COR-L47 (cell line): ENCODE measurements at places on chromosomes 5 and 9.

- no peak for DNase-seq
Measured at GRCh38 chr9:97943308-97943855, 5.4 kb upstream of the HEMGN start.

DNA sequence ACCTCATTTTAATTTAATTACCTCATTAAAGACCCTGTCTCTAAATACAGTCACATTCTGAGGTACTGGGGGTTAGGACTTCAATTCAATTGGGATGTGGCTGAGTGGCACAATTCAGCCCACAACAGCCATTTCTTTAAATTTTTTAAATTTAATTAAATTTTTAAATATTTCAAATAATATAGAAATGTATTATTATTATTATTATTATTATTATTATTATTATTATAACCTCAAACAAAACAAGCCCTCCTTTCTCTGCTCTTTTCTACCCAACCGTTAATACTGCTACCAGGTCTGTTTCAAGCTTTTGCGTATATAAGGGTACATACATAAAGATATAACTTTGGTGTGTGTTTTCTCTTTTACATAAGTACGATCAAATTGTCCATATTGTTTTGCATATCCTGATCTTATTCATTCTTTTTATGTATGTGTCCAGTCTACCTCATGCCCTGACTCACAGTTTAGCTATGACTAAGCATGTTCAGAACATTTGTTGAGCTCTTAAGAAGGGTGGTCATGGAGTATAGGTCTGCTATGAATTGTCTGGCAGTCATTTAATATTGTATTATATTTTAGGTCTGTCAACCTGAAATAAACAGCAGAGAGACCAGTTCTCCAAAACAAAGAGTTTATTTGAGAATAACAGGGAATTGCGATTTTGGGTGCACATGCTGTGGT, 16.1 kb upstream of the RAB14 start:
- DNase-seq = no peak

DNA sequence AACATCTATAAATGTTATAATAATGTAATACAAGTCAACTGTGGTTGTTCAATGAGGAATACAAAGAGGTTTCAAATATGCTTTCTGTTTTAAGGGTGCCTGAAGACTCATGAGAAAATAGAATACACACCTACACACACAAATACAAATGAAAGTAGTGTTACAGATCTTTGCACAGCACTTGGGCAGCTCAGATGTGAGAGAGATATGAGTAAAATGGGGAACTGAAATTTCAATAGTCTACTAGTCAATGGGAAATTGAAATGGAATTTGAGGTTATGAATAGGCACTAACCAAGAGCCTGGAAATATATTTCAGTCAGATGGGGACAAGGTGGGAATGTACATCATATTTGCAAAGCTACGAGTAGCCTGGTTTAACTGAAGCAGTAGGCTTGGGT, 96.6 kb downstream of the ISL1 start:
- DNase-seq = no peak

DNA sequence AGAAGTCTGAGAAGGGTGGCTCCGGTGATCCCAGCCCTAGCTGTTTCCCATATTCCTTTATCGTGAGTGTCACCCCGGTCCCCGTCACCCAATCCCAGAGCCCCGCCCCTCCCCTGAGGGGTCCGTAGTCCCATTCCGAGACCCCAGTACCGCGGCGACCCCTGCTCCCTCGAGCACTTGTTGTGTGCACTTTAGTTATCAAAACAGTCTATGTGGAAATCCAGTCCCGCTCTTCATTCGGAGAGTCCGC, 223 bp downstream of the LRSAM1 start:
- no peak for DNase-seq

- no peak for DNase-seq
Measured at GRCh38 chr9:130527651-130528310, 51.6 kb upstream of the FUBP3 start.

GRCh38 chr5:1892211-1892610, 9.5 kb upstream of the IRX4 start:
- DNase-seq = no peak

- no peak for DNase-seq
Measured at GRCh38 chr5:17895288-17896033, 261.2 kb downstream of the TAF11L14 start.

DNA sequence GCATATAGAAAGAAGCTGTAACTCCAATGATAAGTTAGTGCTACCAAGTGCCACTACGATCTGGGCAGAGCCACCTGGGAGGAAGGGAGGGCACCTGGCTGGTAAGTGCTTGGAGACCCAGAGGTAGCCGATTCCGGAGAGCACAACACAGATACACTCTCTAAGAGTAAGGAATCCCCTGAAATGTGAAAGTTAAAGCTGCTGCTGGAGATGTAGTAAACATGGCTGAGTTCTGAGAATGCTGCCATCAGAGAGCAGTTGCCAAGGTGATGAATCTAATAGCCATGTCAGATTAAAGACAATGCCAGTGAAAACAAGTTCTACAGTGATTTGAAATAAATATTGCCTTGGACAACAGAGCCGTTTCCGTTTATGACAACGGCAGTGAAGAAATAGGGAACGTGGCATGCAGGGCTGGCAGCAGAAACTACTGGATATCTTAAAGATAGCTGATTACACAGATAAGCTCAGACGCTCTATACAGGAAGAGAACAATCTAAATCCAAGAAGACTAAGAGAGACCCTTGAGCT, 561.2 kb upstream of the C9orf72 start:
- peak; percentile 54 for DNase-seq

DNA sequence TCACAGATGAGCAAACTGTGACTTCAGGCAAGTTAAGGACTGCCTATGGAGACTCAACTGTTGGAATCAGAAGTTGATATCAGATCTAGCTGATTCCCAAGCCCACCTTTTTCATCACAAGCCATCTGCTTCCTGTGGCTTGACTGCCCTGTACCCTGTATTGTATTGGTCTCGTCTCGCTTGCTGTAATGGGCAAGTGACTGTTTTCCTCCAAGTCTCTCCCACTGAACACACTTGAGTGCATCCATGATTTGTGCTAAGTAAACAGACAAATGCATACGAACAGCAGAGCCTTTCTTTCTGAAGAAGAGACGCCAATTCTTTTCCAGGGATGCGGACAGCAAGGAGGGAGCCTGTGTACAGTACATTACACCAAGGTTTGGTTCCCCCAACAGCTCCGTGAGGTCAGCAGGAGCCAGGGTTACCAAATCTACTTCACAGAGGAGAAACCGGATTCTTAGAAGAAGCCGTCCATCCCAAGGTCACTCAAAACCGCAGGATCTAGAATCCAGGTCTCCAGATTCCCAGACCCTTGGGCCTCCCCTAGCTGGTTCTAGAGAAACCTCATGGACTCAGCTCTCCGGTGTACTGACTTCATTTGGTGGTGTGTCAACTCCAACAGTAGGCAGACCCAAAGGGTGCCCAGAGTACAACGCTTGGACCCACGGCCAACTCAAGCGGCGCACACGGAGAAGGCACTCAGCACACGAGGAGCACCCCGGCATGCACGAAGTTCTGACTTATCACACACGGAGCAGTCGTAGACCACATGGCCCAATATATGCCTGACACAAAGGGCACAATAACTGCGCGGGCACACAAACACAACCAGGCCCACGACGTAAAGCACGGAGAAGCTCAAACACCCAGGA, 1.1 kb downstream of the BAG1 start:
- DNase-seq = no peak
